ENCODE measurements at places on chromosomes 2 and 18.
A peak's percentile ranks its signal among the peaks of the same experiment; 100 is the strongest.

DNA sequence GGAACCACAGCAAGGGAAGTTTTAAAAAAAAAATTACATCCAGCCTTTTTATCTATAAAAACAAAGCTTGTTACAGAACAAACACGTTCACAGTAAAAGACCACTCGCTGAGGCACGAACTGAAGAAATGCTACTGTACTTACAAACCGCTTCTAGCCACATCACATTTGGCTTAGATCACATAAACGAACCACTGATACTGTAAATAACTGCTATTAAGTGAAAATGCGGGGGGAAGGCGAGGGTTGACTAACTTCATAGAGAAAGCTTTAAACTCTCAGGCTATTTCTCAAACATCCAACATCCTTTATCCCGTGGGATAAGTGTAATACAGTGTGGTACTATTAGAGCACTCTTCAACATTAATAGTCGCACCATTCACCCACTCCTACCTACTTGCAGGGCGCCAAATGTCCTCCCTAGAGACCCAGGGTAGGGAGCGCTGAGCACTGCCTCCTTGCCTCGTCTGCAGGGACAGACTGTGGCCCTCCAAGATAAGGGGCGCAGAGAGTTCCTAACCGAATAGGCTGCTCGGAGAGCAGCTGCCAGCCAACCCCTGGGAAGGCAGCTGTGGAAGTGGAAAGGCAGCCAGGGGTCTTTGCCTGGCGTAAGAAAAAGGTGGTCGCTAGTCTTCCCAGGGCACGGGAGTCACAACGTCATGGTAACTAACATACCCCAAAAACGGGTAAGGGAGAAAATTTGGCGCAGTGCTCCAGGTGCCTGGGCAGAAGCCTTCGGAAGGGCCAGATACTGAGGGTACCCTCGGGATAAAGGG lies 854 bp downstream of the GPR155 start:
- peak; percentile 52 for DNase-seq

DNA sequence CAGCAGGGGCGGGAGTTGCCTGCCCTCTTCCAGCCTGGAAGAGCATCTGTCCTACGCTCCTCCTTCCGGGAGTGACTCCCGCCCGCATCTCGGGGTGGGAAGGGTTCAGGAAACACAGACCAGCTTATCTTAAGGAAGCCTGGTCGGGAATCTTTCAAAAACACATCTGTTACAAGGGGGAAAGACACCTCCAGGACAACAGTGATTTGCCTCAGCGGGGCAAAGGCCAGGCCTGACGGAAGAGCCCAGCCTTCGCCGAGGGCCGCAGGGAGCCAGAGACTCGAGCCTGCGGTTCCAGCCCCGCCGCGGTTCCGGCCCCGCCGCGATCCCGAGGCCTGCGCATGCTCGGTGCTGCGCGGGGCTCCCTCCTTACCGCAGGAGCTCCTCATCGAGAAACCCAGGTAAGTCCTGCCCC lies 38.1 kb upstream of the TGIF1 start:
- DNase-seq: no peak

GRCh38 chr2:10245021-10245420 lies 57.7 kb upstream of the HPCAL1 start:
- no peak for DNase-seq

DNA sequence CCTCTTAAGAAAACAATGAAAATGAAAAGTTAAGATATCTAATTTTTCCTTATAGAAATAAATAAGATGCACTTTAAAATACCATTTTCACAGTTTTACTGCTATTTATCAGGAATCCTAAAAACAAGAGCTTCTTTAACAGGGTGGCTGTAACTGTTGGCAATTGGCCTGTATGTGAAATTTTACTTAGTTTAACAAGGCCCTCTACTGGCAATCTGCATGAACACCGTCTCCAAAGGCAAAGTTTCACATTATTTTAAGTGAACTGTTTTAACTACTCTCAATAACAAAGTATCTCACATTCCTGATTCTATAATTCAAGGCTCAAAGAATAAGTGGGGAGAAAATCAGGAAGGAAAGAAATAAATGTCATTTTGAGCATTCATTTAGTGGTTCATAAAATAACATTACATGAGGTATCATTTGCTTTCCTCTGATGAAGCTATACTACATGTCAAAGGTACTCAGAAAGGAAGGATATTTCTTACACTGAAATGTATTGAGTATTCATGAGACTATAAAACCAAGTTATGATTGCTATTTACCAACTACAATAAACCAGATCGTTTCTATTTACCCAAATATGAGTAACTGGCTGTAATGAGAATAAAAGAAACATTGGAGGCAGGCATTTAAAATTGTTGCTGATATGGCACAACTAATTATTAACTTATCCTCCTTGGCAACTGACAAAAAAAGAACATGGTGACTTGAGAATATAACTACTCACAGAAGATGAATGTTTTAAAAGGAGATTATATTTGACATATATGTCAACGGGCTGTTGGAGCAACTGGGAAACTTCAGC lies 7.0 kb downstream of the NCKAP5 start:
- DNase-seq: peak; percentile 15

- DNase-seq: no peak
Measured at GRCh38 chr2:84619794-84620371, 103.6 kb downstream of the DNAH6 start.

DNA sequence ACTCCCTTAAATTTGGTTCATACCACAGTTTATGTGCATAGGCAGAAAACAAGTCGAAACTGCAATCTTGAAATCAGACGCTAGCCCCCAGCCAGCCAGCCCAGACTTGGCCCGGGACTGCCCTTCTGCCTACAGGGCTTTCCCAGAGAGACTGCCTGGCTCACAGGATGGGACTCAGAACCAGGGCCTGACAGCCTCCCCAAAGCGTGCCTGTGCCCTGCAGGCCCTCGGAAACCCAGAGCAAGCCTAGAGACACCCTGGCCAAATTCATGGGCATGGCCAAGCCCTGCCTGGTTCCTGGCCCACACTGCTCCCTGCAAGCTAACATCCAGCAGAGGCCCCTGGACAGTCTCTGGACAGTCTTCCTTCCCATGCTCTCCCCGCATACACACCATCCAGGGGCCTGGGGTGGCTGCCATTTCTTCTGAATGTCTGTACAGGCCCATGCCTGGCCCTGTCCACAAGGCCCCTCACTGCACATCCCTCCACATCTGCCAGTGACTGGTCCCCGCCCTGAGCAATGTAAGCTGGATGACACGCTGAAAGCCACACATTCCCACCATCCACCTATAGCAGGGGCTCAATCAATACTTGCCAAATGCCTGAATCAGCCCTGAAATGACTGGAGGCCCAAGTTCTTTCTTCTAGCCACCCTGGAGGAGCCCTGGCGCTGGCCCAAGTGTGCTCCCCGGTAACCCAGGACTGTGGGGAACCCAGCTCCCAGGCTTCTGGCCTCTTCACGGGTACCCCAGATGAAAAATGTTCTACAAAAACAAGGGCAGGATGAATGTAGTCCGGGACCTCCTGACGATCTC lies 73.1 kb downstream of the HDAC4 start:
- DNase-seq: no peak

DNA sequence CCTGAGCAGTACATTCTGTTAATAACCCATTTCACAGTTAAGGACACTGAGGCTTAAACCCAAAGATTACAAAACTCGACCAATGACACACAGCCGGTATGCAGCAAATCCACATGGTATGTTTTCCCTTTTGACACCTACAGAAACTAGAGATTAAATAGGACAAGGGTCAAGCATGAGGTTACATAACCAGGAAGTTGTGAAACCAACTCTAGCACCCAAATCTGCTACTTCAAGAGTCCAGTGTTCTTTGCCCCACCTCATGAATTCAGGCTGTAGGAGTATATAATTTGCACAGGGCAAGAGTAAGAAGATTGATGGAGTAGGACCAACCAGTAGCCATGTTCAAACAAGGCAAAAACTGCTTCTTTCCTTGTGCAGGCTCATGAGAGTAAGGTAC lies 249.8 kb downstream of the BCL11A start:
- DNase-seq: no peak

GRCh38 chr2:177611310-177611886 lies 218.8 kb downstream of the AGPS start:
- DNase-seq: no peak

- no peak for DNase-seq
Measured at GRCh38 chr2:179165356-179166000, 99.2 kb downstream of the SESTD1 start.

GRCh38 chr18:62586151-62586774 lies 63.4 kb downstream of the ZCCHC2 start:
- peak; percentile 78 for DNase-seq

DNA sequence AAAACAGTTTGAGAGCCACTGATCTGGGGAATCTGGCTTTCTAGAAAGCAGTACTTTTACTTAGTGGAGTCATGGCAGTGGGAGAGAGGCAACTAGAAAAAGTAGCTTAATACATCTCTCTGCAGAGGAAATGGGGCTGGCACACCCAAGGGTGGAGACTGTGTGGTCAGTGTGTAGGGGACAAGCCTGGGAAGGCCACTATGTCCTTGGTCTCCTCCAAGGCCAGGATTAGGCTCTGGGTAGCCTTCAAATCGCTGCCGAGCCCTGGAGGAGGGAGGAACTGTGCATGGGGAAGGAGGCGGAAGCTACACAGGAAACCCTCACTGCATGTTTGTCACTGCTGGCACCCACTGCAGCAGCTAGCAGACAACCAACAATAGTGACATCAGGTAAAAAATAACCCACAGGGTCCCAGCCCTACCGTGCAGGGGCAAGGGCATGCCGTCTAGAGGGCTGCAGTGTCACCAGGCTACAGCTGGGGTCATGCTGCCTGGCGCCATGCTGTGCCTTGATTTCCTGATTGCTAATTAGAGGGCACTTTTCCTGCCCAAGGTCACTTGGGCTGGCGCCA lies 34.8 kb downstream of the LBH start:
- peak; percentile 38 for DNase-seq

DNA sequence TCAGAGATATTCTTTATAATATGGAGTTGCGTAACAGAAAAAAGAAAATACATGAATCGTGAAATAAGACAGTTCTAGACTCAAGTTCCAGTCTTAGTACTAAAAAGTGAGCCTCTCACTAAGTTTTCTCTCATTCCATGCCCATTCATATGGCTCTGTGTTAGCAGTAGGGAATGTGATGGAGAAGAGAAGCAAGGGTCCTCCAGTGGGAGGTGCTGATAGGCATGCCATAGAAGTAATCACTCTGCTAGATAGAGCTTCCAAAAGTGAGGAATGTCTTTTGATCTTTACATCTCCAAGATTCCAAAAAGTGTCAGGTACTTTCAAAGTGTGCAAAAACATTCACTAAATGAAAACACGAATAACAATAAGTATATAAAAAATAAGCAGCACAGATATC lies 678.4 kb downstream of the DCDC2C start:
- no peak for DNase-seq
